ENCODE measurements at places on chromosomes 16 and 17.

DNA sequence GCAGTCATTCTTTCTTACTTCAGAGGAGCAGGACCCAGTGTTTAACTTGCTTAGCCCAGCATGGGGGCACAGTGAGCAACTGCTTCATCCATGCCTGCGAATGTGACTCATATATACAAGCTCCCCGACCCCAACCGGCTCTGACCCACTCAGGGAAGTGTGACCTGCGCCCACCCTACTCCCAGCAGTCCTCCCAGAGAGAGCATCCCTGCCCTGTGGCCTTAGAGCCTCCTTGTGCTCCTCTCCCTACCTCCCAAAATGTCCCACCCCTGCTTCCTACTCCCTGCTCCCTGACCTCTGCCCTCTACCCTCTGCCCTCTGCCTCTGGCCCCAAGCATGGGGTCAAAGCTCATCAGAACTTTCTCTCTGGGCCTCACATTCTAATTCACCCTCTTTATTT lies 46.9 kb upstream of the DLX4 start:
- DNase-seq = no peak

DNA sequence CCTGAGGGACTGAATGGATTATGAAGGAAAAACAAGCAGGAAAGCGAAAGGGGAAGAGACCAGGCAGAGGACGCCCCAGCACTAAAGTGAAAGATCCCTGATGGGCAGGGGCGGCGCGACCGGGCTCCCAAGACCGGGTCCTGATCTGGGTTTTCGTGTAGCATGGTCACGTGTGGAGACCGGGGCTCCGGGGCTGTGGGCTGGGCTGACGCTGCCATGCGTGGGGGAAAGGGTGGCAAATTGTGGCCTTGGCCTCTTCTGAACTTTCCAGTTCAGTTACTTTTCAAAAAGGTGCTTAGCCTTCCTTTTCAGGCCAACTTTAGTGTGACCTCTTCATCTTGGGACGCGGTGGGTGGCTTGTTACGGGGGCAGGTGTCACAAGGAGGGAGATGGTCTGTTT lies 57.5 kb downstream of the METRNL start:
- DNase-seq = no peak

DNA sequence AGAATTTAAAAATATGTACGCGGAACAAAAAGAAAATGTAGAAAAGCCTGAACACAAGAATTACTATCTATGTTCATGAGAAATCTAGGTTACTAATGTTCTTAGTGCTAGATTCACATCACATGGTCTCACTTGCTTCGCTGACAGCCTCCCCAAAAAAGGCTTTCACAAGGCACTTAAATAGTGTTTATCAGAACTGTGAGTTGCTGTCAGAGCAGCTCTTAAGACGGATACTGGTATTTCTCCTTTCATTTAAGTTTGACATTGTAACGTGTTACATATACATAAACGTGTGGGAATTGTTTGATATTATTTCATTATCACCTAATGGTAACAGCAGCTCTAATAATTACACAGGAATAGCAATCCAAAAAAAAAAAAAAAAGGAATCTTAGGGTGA lies 150.9 kb downstream of the CDH8 start:
- DNase-seq = no peak

DNA sequence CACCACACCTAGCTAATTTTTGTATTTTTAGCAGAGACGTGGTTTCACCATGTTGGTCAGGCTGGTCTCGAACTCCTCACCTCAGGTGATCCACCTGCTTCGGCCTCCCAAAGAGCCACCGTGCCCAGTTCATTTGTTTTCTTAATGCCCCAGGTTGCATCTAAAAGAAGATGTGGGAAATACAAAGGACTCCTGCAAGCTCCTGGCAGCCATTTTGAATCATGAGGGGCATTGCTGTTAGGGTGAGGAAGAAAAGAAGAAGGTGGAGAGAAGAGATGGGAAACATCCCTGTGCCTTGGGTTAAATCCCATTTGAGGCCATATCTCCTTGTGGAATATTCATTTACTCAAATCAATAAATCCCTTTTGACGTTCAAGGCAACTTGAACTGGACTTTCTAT lies 365.3 kb upstream of the ERCC4 start:
- no peak for DNase-seq

DNA sequence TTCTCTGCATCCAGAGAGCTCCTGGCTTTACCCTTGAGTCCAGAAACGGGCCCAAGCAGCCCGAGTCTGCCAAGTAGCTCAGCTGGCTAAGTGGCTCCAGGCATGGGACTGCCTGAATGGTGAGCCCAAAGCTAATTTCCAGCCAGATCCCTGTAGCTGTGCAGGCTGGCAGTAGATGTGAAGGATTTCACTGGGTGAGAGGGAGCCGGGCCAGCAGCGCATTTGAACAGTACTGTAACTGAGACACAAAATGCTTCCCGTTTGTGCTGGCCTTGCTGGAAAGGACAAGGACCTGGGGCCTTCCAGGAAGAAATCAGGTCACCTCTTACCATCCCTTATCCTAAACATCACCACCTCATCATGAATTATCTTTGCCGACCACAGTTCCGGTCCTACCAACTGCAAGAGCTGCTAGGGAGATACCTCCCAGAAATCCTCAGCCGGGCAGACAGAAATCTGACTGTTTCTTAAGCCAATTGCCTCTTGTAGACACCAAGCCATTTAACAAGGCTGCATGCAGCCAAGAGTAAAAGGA lies 3.7 kb downstream of the TIMP2 start:
- no peak for DNase-seq

DNA sequence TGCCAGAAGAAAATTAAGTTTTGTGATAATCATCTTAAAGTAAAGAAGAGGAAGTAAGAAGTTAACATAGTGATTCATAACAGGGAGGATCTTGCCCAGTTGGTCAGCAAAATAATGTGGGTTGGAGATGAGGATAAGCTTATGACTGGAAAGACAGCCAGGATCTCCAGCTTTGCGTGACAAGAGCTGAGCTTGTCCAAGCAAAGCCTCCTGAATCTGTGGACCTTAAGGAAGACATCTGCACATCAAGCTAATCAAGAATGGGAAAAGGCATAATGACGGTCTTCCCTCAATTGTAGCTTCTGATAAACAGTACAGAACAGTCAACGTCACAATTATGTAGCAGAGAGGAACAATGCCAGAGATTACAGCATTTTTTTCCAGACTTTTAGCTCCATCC lies 744.7 kb upstream of the GOT2 start:
- DNase-seq = no peak

- DNase-seq = no peak
Measured at GRCh38 chr17:60425626-60426025, 3.3 kb downstream of the CHCT1 start.

GRCh38 chr16:48184681-48185080 lies 28.9 kb upstream of the ABCC12 start:
- no peak for DNase-seq

DNA sequence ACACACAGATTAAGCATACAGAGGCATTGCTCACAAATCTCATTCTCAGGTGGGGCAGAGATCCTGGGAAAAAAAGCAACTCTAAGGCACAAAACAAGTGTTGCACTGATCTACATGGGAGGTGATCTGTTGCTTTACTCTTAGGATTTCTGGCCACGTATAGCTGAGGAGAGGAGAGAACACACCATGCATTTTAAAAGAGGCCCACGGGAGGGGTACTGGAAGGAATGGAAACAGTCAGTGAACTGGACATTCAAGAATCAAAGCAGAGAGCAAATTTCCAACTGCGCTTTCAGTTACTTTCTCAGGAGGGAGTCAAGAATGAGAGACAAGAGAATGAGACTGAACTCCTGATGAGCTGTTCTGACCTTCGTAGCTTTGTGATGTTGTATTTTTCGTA lies 1105.9 kb downstream of the CDH8 start:
- DNase-seq = no peak

- no peak for DNase-seq
Measured at GRCh38 chr17:65892912-65893377, 299.0 kb downstream of the CEP112 start.

DNA sequence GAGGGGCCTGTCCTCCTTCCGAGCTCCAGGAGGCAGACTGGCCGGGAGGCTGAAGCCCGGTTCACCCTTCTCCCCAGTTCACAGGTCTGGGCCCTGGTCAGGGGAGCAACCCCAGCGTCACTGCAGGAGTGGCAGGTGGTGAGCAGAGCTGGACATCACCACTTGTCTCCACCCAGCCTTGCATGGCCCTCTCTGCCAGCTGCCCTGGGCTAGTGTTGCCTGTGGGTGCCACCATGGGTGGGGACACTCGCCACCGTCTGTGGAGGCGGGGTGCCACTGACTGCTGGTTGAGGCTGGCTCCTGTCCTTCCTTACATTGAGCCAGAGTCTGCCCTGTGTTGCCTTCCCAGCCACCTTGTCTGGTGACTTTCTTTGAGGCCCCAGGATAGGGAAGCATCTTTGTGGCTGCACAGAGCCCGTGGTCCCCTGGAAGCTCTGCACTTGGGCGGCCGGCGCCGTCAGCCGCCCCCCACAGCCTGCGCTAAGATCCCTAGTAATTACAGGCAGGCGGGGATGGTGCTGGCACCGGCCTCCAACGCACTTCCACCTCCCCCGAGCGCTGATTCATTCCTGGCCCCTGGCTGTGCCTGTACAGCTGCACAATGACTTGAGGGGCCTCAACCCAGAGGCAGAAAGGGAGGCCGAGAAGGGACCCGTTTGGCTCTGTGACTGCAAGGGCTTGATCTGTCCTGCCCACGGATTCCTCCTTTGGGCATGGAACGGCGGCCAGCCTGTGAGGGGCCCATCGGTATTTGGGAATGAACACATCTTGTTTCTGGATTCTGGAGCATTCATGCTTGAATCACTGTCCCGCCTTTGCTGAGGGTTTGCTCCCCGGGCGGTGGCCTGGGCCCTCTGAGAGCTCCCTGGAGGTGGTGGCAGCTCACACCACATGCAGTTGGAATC lies 5.2 kb downstream of the BAIAP2 start:
- DNase-seq = no peak

DNA sequence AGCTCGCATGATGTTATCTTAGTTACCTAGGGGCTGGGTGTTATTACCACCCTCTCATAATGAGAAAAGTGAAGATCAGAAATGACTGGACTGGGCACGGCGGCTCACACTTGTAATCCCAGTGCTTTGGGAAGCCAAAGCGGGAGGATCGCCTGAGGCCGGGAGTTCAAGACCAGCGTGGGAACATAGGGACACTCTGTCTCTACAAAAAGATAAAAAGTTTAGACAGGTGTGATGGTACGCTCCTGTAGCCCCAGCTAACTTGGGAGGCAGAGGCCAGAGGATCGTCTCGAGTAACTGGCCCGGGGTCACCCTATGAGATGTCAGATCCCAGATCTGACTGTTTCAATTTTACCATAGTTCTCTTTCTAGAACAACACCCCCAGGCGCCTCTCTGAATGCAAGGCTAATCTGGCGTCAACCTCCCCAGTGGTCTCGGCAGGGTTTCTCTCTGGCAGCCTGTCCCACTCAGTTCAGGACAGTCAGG lies 1.9 kb upstream of the CCDC102A start:
- DNase-seq = no peak

GRCh38 chr17:30323262-30323894 lies 10.5 kb downstream of the TMIGD1 start:
- no peak for DNase-seq

- DNase-seq = no peak
Measured at GRCh38 chr16:79993629-79994209, 393.2 kb upstream of the MAF start.

GRCh38 chr16:72991644-72992043 lies 56.3 kb downstream of the ZFHX3 start:
- no peak for DNase-seq

DNA sequence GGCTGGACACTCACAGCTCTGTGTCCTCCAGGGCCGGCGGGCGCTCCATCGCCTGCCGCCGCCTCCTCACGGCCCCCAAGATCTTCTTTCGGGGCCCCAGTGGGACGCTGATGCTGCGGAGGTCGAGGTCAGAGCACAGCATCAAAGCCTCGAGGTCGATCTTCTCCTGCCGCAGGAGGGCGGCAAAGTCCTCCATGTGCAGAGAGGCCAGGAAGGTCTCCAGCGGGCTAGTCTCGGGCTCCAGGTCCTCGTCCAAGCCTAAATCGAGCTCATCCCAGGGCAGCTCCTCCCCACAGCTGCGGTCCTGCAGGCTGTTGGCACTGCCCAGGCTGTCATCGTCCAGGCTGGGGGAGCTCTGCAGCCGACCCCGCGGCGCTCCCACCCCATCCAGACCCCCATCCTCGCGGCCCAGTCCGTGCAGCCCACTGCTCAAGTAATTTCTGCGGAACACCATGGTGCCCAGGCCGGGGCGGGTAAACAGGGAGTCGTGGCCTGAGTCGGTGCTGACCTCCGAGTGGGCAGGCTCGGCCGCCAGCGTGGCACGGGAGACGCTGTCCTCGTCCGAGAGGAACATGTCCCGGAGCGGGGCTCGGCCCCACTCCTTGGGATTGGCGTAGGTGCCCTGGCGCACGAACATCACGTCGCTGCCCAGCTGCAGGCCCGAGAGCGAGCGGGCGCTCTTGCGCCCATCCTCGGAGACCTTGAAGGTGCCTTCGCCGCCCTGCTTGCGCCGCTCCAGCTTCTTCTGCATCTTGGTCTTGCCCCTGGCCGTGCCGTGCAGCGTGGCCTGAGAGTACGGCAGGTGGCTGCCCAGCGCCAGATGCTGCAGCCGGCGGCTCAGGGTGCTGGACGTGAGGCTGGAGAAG lies 3.4 kb downstream of the USH1G start:
- DNase-seq = no peak

GRCh38 chr16:15817446-15817845 lies 39.4 kb downstream of the MYH11 start:
- no peak for DNase-seq

DNA sequence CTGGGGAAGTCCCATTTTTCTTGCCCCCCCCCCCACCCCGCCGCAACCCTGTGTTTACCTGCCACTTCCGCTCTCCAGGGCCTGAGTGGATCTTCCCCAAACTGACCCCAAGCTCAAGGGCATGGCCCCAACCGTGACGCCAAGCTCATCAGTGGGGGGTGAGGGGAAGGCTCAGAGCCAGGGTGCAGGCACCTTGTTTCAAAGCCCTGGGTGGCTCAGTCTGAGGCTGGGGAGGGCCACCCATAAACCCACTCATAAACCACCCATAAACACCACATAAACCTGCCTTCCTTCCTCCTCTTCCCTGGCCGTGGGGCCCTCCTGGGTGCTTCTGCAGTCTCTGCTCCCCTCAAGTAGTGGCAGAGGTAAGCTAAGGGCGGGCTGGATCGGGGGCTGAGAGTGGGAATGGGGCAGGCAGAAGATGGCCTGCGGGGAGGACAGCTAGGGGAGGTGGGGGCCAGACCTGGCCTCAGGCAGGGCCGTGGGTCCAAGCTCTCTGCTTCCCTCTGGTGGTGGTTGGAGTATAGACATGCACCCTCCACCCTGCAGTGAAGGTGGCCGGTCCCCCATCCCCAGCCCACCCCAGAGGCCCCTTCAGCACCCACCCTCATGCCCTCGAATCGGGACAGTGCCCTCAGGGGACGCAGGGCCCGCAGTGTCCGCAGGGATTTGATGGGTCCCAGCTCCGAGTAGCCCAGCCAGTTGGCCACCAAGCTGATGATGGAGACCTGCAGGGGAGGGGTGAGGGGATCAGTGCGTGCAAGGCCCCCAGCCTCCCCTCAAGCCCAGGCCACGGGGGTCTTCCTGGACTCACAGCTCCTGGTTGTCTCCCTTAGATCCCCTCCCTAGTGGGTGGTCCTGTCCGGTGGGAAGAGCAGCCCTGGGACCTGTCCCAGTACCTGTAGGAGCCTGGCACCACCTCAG lies 14.6 kb upstream of the CD79B start:
- no peak for DNase-seq

GRCh38 chr17:40538019-40538935 lies 27.0 kb downstream of the CCR7 start:
- no peak for DNase-seq

All from GF-D8 (cell line).